ENCODE measurements at places on chromosomes 12 and 14.

DNA sequence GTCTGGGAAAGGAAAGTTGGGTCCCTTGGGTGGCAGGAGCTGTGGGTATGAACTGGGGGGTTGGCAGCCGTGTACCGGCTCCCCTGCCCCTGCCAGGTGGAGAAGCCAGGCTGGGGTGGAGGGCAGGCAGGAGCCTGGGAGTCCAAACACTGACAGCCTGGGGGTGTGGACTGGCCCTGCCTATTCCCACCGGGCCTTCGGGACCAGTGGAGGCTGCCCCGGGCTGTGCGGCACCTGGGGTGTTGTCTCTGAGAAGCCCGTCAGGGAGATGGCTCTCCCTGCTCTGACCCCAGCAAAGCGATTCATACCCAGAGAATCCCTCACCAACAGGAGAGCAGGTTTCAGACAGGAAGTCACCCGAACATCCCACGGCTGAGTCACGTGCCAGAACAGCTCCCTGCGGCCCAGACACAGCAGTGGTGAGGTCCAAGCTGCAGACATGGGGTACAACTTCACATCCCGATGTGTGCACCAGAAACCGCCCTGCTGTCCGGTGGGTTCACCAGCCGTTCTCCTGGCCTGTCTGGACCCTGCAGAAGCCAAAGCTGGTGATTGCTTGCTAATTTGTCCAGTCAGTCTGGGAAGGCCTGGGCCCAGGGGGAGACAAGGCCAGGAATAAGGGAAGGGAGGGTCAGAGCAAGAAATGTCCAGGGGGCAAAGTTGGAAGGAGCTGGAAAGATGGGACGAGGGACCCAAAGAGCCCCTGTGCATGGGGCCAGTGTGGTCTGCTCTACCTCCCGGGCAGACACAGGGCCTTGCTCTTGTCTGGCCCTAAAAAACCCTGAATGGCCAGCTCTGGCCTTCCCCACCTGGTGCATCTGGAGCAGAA, 2.1 kb upstream of the GPR132 start:
- DNase-seq, result no peak

- DNase-seq, result no peak
These were observed 31.7 kb downstream of the ANO4 start for GRCh38 chr12:100826323-100826722.

DNA sequence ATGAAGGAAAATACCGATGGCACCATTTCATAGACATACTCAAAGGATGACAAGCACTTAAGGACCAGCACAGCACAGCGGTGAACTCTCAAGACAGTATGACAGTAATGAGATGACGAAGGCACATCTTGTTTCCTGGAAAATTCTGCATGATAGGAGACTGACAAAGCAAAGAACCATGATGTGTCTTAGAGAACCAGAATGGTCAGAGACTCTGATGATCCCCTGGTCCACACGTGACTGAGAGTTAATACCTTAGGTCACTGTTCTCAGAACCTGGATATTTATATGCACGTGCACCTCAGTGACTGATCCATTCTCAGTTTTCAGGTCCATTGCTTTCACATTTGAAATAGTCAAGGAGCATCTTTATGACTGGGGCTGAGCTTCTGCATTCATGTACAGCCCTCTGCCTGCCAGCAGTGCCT, 35.3 kb downstream of the PROX2 start:
- DNase-seq, result no peak

DNA sequence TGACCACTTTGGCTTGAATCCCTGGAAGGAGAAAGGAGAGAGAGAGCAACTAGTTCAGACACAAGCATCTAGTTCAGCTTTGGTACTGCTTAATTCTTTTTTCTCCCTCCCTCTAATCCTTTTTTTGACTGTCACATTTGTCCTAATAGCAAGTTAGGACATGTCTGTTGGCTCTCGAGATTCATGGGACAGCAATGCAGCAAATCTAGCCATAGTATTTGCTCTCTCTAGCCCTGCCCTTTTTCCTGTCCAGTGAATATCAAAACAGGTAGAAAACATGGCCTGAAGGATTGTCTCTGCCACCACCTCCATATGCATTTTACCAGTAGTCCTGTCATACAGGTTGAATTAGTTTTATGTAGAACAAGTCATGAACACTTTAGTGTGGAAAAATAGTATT, 116.4 kb downstream of the PTPRB start:
- no peak for DNase-seq

- DNase-seq, result no peak
These were observed 24.7 kb upstream of the TMED10 start for GRCh38 chr14:75201087-75201486.

DNA sequence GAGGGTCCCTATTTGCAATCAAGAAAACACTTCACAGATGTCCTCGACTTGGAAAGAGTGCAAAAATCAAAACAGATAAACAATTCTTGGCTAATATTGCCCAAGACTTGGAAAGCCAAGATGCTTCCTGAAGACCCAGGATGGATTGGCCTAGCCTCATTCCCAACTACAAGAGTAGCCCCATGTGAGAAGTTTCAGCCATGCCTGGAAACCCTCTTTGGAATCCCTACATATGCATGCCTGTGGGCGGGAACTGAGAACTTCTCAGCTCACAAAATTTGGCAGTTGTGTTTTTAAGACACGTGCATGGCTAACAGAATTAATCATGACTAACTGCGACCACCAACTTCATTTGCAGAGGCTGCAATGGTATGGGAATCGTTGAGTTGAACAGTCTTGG, 283.2 kb upstream of the TBX3 start:
- DNase-seq, result no peak

DNA sequence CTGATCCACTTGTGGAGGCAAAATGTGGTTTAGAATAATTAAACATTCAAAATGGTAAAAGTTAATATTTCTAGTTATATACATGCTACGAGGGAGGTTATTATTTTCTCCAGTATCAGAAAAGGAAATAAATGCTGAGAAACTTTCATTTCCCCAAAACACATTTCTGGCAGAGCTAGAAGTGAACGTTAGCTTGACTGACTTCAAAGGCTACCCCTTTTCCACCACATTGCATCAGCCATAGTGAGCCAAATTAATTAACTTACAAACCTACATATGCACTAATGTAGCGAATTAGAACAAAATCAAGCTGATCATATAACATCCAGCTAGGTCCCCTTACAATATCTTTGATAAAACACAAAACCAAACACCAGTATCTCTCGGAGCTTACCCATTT, 49.3 kb upstream of the RERGL start:
- no peak for DNase-seq

DNA sequence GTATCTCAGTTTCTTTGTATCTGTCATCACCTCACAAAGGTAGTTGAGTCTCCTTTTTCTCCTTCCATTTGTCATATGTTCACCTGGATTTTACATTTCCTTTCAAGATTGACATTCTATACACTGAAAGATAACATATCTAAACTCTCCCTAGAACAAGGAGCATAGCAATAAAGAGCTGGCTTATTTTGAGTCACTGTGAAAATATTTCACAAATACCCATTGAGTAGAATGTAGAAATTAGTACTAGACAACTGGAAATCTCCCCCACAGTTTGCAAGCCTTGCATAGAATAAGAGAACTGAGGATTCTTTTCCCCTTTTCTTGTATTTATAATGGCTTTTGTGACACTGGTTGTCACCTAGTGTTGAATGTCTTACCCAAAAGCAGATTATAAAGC, 111.2 kb downstream of the KICS2 start:
- no peak for DNase-seq

GRCh38 chr14:52551696-52552062, 626 bp downstream of the TXNDC16 start:
- DNase-seq, result peak; percentile 34

GRCh38 chr12:49917166-49917787, 13.6 kb upstream of the FAIM2 start:
- no peak for DNase-seq

GRCh38 chr12:111850526-111850925, 8.5 kb downstream of the MAPKAPK5 start:
- DNase-seq, result no peak

GRCh38 chr12:90964616-90965015, 9.6 kb upstream of the CCER1 start:
- no peak for DNase-seq

- DNase-seq, result no peak
These were observed 15.2 kb downstream of the ACIN1 start for GRCh38 chr14:23079716-23080115.

- no peak for DNase-seq
These were observed 7.6 kb downstream of the B4GALNT1 start for GRCh38 chr12:57625261-57626032.

DNA sequence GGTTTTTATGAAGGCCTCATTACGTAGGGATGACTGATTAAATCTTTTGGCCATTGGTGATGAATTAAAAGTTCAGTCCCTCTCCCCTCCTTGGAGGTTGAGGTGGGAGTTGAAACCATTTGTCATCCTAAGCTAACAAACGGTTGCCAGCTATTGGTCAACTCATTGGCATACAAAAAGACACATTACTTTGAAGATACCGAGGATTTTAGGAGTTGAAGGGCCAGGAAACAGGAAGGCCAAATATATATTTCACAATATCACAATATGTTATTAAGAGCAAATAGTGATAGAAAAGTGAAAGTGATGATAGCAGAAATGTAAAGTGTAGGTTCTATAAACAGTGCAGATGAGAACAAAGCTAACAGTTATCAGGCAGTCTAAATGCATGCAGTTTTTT, 24.4 kb downstream of the RCOR1 start:
- no peak for DNase-seq

DNA sequence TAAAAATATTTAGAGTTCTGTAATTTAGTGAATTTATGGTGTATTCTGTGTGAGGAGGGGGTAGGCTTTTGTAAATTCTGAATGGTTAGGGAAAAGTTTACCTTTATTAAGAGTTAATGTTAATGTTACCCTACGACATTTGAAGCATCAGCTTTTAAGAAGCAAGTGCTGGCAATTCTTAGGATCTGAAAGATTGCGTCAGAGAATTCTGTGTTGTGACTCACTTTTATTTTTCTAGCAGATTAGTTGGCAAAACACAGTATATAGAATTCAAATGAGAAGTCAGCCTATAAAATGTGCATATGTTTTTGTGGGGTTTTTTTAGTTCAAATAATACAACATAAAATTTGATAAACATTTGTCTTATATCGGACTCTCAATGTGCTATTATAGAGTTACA, 97.6 kb downstream of the RAD52 start:
- DNase-seq, result no peak

DNA sequence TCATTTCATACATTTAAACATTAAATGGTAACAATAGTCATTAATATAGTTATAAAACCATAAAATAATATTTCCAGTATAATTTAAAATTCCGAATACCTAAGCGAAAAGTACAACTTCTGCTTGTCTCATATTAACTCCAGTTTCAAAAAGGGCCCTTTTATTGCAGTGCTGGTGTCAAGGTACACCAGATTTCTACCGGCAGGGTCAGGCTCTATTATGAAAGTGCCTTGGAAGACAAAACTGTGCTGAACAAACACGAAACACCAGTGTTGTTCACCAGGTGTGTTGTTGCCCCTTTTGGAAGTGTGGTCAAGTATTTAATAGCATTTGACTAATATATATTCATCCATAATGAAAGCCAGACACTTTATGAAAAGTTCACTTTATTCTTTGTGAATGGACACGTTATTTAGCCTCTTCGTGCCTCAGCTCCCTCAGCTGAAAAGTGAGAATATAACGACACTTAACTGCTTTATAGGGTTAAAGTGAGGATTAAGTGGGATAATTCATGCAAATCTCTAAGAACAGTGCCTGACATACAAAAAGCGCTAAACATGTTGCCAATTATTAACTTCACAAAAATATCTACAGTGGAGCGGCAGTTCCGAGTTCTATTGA, 20.3 kb upstream of the GNS start:
- no peak for DNase-seq

DNA sequence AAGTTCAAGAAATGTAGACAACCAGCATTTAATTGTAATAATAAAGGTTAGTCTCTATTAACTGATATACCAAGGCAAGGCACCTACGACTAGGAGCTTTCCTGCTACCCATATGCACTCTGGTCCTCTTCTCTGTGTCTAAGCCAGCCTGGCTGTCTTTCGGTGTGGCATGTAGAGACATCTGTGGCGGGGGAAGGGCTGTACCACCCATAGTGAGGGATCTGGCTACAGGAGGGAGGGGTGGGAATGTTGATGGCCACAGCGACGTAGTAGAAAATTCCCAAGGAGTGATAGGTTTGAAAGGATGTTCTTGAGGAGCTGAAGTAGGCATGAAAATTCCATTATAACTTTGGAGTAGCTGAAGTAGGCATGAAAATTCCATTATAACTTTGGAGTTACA, 344.2 kb downstream of the ATP23 start:
- DNase-seq, result no peak

DNA sequence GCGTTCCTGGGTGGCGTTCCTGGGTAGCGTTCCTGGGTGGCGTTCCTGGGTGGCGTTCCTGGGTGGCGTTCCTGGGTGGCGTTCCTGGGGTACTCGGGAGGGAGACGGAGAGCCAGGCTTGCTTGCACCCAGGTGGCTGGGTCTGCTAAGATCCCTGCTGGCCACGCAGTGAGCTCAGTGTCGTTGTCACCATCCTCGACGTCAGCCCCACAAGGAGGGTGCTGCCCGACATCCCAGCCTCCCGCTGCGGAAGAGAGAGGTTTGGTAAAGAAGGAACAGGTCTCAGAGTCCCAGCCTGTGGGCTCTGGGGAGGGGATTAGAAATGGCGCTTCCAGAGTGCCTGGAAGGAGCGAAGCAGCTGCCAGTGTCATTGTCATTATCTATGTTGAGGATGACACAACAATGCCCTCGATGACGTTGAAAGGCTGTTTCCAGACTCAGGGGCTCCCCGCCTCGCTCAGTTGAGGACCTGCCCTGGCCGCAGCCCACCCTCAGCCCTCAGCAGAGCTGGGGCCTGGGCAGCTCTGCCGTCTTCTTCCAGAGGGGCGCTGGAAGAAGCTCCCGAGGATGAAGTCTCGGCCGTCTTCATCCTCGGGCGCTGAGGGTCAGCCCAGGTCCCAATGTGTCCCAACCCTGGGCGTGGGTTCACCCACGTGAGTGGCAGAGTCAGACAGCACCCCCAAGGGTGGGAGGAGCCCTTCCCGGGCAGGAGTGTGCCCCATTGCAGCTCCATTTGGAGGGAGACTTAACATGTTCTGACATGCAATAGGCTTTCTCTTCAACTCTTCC, 328.8 kb downstream of the ADGRD1 start:
- DNase-seq, result no peak

DNA sequence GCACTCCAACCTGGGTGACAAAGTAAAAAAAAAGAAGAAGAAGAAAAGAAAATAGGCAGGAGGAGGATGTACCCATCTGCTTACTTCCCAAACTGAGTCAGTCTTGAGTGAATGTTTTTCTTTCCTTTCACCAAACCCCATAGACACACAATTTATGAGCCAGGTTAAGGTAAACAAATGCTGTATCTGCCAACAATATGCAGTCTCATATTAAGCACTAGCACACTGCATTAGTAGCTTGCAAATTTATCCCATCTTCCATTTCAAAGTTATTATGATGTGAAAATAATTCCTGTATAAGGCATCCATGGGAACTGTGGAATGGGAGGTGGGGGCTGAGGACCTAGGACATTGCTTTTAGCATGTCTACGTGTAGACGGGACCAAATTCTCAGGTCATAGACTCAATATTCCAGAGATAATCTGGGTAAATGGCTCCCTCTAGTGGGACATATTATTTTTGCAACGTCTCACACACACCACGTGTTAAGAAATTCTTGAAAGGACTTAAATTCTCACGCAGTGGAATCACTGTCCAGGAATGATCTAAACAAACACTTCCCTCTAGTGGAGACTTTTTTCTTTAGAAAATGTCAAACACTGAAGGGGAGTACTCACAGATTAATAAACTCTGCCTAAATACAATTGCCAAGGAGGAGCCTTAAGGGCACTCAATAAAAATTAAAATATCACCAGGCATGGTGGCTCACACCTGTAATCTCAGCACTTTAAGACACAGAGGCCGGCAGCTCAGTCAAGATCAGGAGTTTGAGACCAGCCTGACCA, 17.1 kb upstream of the OR10P1 start:
- DNase-seq, result peak; percentile 28

- no peak for DNase-seq
These were observed 73.2 kb downstream of the RIMBP2 start for GRCh38 chr12:130642856-130643255.

Data from NCI-H1417 treated with DMSO at 0.1 percent for 48 hours (cell line).